ENCODE measurements at places on chromosomes 3 and 15. TPM values are rescaled to one million over a fixed set of nuclear protein-coding genes. Genes with fewer than 3 reads are reported as not detected.

Gene FBXL22
- total RNA-seq: 2.1 TPM

Gene ZNF501
- 4.4 TPM for total RNA-seq

Gene EPM2AIP1
- 7.8 TPM for total RNA-seq

Gene LTF
- total RNA-seq: 0.08 TPM

Gene CX3CR1
- total RNA-seq: not detected

Gene CLRN1
- not detected for total RNA-seq

Gene FOXL2NB
- total RNA-seq: not detected

Gene IL17RD
- total RNA-seq: not detected

Gene IL20RB
- total RNA-seq: 3.6 TPM

DNA sequence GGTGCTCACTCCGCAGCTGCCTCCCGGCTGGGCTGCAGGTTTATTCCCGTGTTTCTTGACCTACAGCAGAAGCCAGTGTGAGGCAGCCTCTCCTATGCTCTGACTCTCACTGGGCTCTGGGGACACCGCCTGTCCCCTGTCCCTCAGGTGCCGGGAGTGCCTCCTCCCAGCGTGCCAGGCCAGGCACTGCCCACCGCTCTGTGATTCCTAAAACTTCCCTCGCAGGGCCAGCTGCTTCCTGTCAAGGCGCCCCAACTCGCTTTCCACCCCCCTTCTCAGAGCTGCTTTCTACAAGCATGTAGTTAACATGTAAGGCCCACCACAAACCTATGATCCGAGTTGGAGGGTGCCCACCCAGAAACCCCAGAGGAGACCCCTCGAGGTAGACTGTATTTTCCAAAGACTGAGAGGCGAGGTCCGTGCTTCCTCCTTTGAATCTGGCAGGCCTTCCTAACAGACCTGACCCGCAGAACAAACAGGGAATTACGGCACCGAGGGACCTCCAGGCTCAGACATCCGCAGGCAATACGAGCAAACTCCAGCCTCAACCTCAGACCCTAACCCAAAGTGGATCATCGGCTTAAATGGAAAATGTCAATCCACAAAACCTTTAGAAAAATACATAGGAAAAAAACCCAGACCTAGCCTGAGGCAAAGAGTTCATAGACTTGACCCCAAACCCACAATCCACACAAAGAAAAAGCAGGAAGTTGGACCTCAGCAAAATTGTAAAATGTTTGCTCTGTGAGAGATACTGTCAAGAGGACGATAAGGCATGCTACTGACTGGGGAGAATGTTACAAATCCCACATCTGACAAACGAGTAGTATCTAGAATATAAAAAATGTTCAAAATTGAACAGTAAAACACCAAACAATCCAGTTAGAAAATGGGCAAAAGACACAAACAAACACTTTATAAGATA is 121.3 kb upstream of the IQSEC1 start:
- no peaks in the 10 kb centered on the region for H3K4me1 ChIP-seq
- no peaks in the 10 kb centered on the region for H3K36me3 ChIP-seq

GRCh38 chr3:57118254-57118653 is 46.9 kb downstream of the IL17RD start:
- DNase-seq: no peak
- no peaks in the 10 kb centered on the region for H3K4me1 ChIP-seq
- H3K4me3 ChIP-seq: no peak overlapping the region
- no peak overlapping the region for H3K27ac ChIP-seq
- H3K27me3 ChIP-seq: no peaks in the 10 kb centered on the region
- no peaks in the 10 kb centered on the region for H3K36me3 ChIP-seq

- H3K27me3 ChIP-seq: no peaks in the 10 kb centered on the region
- peak overlapping the region; percentile 88 for H3K27ac ChIP-seq
- H3K36me3 ChIP-seq: peaks cover 34% of the 10 kb centered on the region
- H3K4me3 ChIP-seq: peak overlapping the region; percentile 70
- no peak for DNase-seq
Measured at GRCh38 chr3:159764490-159765029, 224.1 kb upstream of the IL12A start.

GRCh38 chr15:83794209-83794608 is 140.3 kb downstream of the ADAMTSL3 start:
- DNase-seq: no peak
- H3K4me3 ChIP-seq: no peak overlapping the region
- H3K36me3 ChIP-seq: no peaks in the 10 kb centered on the region
- no peaks in the 10 kb centered on the region for H3K4me1 ChIP-seq

- H3K4me1 ChIP-seq: peaks cover 19% of the 10 kb centered on the region
- H3K27ac ChIP-seq: no peak overlapping the region
- peaks cover 3% of the 10 kb centered on the region for H3K27me3 ChIP-seq
Measured at GRCh38 chr3:37779289-37780152, 82.2 kb upstream of the CTDSPL start.

GRCh38 chr15:90529371-90530249 is at the start of gene CRTC3:
Gene CRTC3 (plus strand): TSS chr15:90529923. CDS start chr15:90530072, 149 bp downstream.
- H3K4me3 ChIP-seq: peak within 1 kb of the TSS; percentile 98
- peak; percentile 51 for DNase-seq
- peak within 1 kb of the TSS; percentile 67 for H3K27ac ChIP-seq
- peaks cover 5% of the 10 kb centered on the region for H3K4me1 ChIP-seq

DNA sequence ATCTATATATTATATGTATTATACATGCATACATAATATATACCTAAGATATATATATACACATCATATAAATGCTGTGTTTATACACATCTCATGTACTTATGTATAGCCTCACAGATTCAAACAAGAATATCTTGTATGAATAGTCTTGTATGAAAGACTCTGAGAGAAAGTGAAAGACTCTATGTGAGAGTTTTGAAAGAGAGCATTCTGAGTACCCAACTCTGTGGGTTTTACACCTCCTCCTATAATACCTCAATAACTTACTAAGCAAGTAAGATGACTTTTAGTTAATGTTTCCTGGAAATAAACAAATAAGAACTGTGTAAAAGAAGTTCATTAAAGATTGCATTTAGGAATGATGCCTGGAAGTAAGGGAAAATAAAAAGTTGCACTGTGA is 108.1 kb upstream of the GMNC start:
- H3K27ac ChIP-seq: no peak overlapping the region
- DNase-seq: no peak
- no peaks in the 10 kb centered on the region for H3K36me3 ChIP-seq

GRCh38 chr3:152623286-152623911 is 211.5 kb upstream of the P2RY1 start:
- no peaks in the 10 kb centered on the region for H3K4me1 ChIP-seq
- H3K4me3 ChIP-seq: no peak overlapping the region
- no peak for DNase-seq

- H3K27ac ChIP-seq: peak overlapping the region; percentile 36
- H3K4me1 ChIP-seq: peaks cover 37% of the 10 kb centered on the region
- no peaks in the 10 kb centered on the region for H3K36me3 ChIP-seq
- DNase-seq: no peak
- no peaks in the 10 kb centered on the region for H3K27me3 ChIP-seq
- H3K4me3 ChIP-seq: no peak overlapping the region
Measured at GRCh38 chr15:87871258-87871681, 385.3 kb downstream of the NTRK3 start.

GRCh38 chr15:71515375-71516186 is 294.8 kb upstream of the NR2E3 start:
- peaks cover 4% of the 10 kb centered on the region for H3K4me1 ChIP-seq
- no peak for DNase-seq
- H3K36me3 ChIP-seq: no peaks in the 10 kb centered on the region
- no peak overlapping the region for H3K4me3 ChIP-seq

Data from SJSA1 (cell line).